Stimulated activated CD4-positive, alpha-beta T cell treated with anti-CD3 and anti-CD28 coated beads, Interleukin-4, amount 100 ng/mL, for 1 hour (primary cell): ENCODE measurements at places on chromosomes 11 and 22.

DNA sequence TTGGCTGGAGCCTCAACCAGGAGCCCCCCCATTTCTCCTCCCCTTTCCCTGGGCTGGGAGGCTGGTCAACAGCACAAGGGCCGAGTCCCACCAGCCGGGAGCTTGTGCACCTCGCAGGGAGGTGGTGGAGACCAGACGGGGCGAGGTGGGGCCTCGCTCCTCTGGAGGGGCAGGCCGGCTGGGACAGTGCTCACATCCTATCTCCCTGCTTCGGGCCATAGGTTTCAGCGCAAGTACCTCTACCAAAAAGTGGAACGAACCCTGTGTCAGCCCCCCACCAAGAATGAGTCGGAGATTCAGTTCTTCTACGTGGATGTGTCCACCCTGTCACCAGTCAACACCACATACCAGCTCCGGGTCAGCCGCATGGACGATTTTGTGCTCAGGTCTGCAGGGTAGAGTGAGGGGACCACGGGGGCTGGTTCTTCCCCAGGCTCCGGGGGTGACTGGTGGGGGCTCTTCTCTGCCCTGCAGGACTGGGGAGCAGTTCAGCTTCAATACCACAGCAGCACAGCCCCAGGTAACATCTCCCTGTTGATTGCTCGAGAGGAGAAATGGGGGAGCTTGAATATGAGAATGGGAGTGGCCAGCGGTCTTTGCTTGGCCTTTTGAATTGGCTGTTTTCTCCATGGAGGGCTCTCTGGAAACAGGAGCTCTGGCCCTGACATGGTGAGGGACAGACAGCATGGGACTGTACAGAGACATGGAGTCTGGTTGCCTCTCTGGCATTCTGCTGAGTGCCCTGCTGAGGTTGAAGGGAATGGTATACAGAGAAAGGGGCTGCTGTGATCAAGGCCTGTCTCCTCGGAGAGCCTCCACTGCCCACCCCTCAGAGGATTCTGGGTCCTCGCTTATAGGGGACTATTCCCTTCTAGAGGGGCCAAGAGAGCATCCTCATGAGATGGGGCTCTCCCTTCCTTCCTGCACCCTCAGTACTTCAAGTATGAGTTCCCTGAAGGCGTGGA is 3.3 kb downstream of the SIDT2 start:
- DNase-seq: no peak

DNA sequence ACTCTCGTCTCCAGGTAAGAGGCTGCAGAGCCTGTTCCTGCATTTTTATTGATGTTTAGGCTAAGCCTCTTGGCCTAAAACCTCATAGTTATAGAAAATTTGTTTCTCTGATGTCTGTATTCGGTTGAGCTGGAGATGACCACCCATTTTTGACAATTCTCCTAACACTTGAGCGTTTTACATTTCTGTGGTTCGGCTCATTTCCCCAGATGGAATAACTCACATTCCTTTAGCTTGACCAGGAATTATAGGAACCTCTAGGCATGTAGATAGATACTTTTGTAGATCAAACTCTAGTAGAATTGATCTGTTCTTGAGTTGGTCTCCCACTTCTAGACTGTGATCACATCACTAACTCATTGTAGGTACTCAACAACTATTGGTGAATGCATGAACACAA is 172.6 kb upstream of the CADM1 start:
- DNase-seq: no peak

DNA sequence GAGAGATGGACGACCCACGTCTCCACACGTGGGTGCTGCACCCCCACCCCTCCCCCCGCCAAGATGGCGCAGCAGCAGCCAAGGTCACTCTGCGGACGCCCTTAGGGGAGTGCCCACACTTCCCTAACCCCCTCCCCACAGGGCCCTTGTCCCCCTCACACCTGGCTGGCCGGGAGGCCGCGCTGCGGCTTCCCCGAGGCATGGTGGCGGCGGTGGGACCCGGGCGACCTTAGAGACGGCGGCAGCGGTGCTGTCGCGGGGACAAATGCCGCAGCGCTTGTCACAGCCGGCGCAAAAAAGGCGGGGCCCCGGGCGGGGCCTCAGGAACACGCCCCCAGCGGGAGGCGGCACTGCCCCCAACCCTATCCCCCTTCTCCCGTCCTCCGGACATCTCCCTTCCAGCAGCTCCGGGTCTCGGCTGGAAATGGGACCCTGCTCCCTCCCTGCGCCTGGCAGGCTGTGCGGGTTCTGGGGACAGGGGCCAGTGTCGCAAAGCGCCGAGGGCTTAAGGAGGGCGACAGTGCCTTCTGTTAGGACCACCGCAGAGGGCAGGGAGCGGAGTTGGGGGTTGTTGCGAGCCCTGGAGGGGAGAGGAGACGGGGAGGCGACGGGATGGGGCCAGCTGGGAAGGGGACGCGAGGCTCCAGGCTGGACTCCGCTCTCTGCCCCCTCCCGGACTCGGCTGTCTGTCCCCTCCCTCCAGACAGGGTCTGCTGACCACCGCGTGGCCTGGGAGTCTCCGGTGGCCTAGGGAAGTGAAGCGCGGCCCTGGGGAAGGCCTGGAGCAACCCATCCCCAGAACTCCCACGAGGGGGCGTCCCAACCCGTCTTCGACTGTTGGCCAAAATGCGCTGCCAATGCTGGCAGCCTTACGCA is at the start of gene CHCHD10:
TSS of gene CHCHD10 (minus strand) at position 300 of the 876 bp plus-strand sequence. CDS start at position 202, 98 bp downstream.
- peak; percentile 79 for DNase-seq

DNA sequence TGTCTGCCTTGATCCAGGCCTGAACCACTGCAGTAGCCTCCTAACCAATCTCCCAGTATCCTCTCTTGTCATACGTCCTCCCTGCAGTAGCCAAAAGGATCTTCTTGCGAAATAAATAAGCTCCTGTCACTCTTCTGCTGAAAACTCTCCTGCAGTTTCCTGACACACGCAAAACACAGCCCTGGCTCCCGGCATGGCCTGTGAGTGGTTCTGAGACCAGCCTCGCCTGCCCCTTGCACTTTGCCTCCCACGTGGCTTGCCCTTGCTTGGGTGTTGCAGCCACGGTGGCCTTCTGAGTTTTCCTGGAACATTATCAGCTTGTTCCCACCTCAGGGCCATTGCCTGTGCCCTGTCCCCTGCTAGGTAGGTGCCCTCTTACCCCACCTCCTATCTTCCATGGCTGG is 7.2 kb downstream of the ZC3H7B start:
- DNase-seq: no peak

DNA sequence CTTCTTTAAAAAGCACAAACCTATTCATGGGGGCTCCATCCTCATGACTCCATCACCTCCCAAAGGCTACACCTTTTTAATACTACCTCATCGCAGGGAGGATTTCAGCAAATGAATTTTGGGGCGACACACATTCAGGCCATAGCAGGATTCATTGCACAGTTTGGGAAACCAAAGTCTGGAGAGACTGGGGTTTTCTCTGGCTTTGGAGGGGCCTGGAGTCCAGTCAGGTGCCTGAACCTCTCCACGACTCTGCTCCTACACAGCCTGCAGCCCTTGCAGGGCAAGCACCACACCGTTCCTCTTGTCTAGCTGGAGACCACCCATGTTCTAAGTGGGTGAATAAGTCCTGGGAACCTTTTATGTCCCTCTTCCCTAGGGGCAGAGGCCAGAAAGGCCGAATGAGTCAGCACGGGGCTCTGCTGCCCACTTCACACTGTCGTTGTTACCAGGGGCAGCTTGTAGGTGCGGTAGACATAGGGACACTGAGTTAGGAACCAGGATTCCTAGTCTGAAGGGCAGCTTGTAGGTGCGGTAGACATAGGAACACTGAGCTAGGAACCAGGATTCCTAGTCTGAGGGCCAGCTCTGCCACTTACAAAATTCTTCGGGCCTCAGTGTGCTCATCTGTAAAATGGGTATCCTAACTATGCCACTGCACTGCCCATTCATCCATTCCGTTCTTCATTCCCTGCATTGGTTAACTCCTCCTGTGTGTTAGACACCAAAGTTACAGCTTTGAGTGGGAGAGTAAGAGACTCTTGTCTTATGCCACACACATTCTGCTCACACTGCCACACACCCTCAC is 251.7 kb upstream of the B3GAT1 start:
- DNase-seq: no peak

DNA sequence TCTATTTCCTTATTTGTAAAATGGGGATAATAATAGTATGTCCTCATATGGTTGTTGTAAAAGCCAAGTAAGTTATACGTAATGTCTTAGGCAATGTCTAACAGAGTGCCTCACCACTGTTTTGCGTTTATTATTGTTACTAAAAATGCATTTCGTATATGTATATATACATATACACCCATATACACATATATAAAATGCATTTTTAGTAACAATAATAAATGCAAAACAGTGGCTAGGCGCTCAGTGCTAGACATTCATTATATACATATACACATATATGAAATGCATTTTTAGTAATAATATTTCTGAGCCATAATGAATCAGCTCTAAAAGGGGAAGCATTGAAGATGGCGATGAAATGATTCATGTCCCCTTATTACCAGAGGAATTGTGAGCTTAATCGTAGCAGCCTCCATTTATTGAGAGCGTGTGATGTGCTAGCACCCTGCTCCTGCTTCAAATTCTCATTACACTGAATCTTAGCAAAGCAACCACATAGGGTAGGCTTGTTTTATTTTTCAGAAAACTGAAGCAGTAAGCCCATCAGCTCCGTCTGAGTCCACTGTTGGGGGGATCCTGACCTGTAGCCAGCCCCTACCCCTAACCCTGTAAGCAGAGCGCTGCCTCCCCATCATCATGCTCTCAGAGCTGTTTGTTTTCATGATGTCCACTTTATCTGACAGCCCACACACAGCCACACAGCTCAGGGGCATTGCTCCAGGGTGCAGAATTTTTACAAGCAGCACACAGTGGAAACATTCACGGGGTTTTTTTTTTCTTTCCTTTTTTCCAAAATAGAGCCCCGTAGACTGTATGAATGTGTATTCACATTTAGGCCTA is 97.1 kb upstream of the NAV2 start:
- no peak for DNase-seq

GRCh38 chr11:116660011-116660410 is 112.8 kb downstream of the BUD13 start:
- DNase-seq: no peak

DNA sequence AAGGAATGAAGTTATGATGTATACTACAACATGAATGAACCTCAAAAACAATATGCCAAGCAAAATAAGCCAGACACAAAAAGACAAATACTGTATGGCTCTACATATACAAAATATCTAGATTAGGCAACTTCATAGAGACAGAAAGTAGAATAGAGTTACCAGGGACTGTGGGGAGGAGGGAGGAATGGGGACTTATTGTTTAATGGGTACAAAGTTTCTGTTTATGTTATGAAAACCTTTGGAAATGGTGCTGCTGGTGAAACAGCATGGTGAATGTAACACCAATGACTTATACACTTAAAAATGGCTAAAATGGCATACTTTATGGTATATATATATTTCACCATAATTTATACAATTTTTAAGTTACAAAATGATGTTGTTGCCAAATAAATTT is 4.1 kb downstream of the AQP11 start:
- DNase-seq: no peak

- DNase-seq: no peak
These were observed 113.8 kb downstream of the ATXN10 start for GRCh38 chr22:45785458-45785857.
